ENCODE measurements at places on chromosomes 11 and 22. TPM values are rescaled to one million over a fixed set of nuclear protein-coding genes. Genes with fewer than 3 reads are reported as not detected.

Gene NPAS4
- 0.44 TPM for total RNA-seq

Gene SOX6
- 0.62 TPM for total RNA-seq

Gene HTR3B
- total RNA-seq: not detected

Gene FOLH1
- total RNA-seq: not detected

Gene IL17REL
- total RNA-seq: 0.34 TPM
